ENCODE measurements at places on chromosomes 2 and 18.

- DNase-seq = no peak
Observed at GRCh38 chr2:132400169-132400900, 16.3 kb upstream of the GPR39 start.

DNA sequence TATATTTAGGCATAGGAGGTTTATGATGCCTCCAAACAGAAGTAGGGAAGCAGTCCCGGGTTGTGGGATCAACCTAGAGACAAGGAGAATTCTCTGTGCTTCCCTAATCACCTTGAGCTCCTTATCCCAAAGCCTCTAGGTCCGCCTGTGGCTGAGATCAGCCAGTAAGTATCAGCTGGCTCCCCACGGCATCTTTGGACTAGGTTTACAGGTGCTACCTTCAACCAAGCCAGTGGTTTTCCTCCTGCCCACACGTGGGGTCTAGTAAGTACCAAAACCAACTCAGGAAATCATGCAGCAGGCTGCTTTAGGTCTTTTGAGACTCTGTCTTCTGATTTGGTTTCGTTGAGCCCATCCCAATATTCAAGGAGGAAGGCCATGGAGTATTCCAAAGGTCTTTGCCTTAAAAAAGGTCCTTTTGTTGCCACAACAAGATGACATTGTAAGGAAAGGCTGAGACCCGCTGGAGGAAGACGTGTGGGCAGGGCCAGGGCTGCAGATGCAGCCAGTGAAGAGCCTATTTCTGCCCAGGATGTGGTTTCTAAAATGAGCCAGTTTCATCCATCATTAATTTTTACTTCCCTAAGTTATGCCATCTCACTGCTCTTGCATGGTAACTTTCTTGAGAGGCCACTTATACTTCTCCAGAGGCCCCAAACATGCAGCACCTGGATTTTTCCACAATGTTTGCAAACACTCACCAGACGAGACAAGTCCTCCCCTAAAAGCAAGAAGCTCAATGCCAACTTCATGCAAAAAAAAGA, 248.7 kb downstream of the RNF152 start:
- DNase-seq = no peak

GRCh38 chr2:216071111-216071851, 10.3 kb downstream of the PECR start:
- no peak for DNase-seq

DNA sequence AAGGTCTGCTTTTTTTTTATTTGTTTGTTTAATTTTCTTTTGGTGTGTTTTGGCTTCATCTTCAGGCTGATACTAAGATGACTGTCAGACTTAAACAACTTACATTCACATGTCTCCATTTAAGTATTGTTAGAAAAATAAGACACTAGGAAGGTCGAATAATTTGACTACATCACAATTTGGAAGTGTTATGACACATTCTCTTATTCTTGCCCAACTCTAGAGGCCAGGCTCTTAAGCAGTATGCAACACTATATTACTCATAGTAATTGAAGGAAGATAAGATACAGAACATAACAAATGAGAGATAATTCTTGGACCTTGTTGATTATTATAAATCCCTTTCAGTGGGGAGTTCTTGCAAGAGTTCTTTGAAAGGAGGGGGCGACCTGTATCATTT, 295.3 kb upstream of the COL3A1 start:
- no peak for DNase-seq

DNA sequence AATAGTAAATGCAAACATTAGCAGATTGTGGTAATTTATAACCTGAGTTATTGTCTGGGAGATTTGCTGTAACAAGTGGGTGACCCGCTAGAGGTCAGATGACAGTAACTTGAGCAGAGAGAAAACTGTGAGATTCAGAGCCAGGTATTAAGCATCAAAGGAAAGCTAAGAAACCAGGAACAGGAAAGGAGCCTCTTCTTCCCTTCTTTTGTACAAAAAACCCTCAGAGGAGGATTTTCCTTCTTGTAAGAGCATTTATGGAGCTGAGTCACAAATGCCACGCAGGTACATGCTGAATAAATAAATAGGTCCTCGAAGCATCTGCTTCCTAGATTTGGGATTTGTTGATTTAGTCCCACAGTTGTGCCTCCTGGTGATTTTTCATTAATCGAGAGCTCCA, 146.5 kb downstream of the SH3BP4 start:
- no peak for DNase-seq

- peak; percentile 6 for DNase-seq
Observed at GRCh38 chr2:204187229-204188083, 250.9 kb downstream of the ICOS start.

DNA sequence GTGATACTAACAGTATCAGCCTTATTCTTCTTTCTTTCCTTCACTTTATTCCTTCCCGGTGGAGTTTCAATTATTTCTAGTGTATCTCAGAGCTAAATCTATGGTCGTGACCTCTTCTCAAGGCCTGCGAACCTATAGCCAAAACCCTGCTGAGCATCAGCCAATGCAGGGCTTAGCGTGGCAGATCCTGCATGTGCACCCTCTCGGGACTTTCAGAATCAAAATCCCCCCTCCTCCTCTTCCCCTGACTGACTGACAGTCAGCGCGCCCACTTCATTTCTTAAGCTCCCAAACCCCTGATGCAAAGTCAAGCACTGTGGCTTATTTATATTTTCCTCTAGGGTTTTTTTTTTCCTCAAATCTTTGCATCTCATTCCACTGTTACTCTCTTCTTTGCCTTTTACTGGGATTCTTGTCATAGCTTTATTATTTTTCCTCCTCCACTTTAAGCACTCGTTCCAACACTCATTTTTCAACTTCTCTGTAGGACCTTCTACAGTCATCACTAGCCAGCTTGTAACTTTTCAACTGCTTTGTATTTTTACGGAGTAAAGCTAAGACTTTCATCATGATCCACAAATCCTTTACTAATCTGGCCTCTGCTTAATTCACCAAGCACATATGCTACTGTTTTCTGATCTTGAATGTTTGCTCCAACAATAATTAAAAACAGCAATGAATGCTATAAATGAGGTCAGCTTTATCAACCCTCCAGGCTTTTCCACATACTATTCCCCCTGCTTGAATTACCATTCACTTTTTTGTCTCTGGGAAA, 896.5 kb upstream of the PIK3C3 start:
- no peak for DNase-seq

DNA sequence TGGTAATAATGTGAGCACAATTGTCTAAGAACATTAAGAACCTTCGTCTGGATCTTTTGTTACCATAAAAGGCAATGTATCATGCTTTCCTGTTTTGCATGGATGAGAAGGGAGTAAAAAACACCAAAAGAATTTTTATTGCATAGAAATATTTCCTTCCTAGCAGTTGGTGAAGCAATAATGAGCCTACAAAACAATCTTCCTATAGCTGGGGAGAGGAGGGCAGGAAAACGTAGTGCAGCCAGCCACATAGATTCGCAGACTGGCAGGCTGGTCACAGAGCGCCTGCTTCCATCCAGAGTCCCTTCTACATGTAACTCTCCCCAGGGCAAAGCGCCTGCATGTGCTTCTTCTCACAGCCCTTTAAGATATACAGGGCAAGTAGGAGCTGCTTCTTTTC, 190.4 kb downstream of the BABAM2 start:
- DNase-seq = no peak

DNA sequence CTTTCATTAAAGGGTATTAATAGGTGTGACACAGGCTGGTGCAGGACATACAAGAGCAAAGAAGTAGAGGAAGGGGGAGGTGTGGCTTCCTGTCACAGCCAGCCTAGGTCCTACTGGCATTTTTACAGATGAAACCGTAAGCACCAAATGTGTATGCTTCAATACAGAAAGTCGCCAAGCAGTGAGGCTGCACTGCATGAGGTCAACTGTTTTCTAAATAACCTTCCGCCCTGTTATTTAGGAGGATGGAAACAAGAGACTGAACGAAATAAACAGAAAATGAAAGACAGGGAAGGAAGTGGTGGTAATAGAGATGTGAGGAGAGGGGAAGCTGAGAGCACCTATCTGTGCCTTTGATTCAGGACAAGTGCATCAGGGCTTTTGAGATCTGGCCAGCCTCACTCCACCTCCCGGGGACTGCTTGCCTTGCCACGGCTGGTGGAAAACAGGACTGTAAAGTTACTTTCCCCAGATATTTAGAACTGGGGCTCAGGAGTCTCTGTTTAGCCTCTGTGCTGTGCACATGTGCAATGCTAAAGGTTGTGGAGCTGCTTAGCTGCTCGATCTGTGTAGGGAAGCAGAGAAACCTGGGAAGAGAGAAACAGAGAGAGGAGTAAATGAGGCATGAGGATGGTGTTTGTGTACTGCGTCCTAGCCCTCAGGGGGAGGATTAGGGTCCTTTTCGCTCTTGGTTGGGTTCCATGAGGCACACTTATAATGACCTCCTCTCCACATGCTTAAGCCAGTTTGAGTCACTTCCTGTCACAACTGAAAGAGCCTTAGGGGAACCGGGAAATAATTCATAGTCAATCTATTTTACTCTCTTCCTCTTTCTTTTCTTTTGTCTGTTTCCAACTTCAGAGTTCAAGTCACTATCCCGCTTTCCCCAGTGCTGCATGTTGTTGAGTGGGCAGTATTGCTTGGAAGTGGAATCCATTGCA, 62.3 kb upstream of the BOD1L2 start:
- no peak for DNase-seq

DNA sequence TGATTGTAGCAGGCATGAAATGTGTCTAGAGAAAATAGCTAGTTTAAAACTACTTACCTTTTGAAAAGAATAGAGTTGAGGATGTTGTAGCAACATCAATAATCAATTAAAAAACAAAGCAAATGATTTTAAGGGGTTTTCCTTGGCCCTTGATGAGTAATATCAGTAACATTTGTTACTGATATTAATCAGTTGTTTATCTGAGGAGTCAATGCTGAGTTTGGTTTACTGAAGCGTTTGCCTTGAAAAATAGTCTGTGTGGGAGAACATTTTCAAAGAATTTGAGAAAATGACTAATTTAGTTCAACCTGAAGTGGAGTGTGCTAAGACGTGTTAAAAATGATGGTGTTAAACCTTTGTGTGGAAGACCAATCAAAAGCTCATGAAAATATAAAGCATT, 9.3 kb downstream of the PTH2R start:
- DNase-seq = no peak

DNA sequence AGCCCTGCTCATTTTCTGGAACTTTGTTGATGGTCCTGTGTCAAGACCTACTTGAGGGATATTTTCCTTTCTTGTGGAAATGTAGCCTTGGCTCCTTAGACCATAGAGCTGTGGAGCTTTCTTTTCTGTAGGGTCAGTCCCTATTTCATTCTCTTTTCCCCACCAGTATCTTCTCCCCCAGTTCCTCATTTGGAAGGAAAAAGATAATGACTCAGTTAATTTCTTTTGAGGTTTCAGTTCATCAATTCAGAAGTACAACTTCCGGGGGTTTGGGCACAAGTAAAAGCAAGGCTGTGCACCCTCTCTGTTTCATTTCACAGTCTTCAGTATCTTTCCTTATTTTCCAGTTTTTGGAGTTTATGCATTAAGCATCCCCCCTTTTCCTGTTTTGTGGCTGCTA, 70.7 kb downstream of the CDC42EP3 start:
- DNase-seq = no peak

DNA sequence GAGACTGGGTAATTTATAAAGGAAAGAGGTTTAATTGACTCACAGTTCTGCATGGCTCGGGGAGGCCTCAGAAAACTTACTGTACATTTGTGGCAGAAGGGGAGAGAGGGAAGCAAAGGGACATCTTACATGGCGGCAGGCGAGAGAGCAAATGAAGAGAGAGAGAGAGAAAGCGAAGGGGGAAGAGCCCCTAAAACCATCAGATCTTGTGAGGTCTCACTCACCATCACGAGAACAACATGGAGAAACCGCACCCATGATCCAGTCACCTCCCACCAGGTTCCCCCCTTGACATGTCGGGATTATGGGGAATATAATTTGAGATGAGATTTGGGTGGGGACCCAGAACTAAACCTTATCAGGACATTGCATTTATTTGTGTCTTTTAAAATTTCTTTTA, 75.9 kb downstream of the ACSL3 start:
- no peak for DNase-seq

- no peak for DNase-seq
Observed at GRCh38 chr2:201908901-201909300, 102.6 kb downstream of the CDK15 start.

DNA sequence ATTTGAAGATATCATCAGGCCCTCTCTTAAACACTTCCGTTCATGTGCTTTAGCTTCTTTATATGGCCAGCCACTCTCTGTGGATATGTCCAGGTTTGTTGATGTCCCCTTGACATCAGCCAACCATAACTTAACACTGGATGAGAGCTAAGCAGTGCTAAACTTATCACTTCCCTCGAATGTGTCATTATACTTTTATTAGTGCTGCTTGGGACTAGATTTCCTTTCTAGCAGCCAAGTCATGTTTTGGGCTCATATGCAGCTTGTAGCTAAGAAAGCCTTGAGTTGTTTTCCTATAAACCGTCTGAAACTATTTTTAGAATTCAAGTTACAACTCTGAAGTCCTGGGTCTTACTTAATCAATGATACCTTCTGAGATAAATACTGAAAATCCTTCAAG, 144.8 kb upstream of the TNP1 start:
- DNase-seq = no peak

GRCh38 chr2:173831312-173832229, 133.6 kb downstream of the SP3 start:
- no peak for DNase-seq

GRCh38 chr2:2107141-2107540, 223.9 kb downstream of the MYT1L start:
- no peak for DNase-seq

GRCh38 chr2:223032187-223033142, 19.5 kb upstream of the KCNE4 start:
- no peak for DNase-seq

GRCh38 chr18:47100212-47100831, 50.0 kb downstream of the HDHD2 start:
- DNase-seq = peak; percentile 52

DNA sequence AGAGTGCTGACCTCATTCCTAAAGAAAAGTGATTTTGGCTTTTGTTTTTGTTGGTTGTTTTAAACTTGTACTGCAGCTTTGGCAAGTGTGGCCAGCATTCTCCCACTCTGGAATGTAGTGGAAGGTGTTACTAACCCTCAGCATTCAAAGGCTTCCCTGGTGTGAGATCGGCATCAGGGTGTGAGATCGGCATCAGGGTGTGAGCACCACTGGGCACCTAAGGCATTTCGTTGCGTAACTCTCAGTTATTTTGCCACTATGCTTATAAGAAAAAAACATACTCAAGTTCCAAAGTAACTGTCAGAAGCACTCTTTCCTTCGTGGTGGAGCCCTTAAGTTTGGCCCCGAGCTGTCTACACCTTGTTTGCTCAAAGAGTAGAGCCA, 1.7 kb downstream of the CYBRD1 start:
- DNase-seq = no peak

DNA sequence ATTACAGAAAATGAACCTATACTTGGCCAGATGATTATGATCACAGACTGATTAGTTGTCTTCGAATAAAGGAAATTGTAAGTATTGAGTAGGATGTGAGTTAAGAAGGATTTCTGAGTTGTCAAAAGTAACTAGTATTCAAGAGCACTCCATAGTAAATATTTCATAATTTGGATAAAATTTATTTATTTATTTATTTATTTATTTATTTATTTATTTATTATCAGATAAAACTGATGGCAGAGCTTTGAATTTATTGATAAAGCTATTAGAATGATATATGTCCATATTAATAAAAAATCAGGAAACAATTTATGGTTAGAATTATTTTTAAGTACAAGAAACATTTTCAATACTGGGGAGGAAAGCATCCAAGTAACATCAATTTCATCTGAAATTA, 1634.1 kb downstream of the LRP1B start:
- no peak for DNase-seq

GRCh38 chr2:48249631-48250473, 280.1 kb upstream of the STON1 start:
- no peak for DNase-seq

GRCh38 chr18:78739882-78740677, 239.5 kb upstream of the SALL3 start:
- DNase-seq = no peak

GRCh38 chr2:6071519-6071918, 379.3 kb downstream of the SOX11 start:
- no peak for DNase-seq

All from CD4-positive, alpha-beta memory T cell (primary cell).